ENCODE measurements at places on chromosomes 11 and 22.

- no peak for DNase-seq
These were observed 22.3 kb upstream of the CHRM4 start for GRCh38 chr11:46413760-46414465.

GRCh38 chr11:20278727-20279126 is 84.8 kb upstream of the HTATIP2 start:
- no peak for DNase-seq

DNA sequence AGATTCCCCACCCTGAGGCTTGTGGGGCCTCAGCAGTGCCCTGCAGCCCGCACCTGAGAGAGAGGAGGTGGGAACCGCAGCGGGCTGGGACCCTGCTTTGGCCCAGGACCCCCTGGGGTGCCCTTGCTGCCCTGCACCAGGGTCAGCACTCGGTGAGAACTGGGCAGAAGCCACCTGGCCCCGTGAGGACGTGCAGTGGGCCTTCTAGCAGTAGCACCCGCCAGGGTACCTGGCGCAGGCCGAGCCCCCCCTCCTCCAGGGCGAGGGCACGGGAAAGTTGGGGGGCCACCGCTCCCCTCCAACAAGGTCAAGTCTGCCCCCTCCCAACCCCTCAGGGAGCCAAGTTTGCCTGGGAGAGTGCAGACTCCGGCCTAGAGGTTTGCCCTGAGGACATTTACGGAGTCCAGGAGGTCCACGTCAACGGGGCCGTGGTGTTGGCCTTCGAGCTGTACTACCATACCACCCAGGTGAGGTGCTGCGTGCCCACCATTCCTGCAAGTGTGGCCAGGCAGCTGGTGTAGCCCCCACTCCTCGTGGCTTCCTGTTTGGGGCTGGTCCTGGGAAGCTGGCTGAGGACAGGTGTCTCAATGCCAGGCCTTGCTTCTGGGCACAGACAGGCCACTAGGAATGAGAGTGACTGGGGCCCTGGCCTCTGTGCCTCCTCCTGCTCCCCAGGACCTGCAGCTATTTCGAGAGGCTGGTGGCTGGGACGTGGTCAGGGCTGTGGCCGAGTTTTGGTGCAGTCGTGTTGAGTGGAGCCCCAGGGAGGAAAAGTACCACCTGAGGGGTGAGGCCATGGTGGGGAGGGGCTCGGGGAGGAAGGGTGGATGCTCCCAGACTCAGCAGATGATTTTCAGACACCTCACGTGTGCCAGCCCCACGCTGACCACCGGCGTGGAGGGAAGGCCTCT is 3.5 kb downstream of the PGGHG start:
- no peak for DNase-seq

DNA sequence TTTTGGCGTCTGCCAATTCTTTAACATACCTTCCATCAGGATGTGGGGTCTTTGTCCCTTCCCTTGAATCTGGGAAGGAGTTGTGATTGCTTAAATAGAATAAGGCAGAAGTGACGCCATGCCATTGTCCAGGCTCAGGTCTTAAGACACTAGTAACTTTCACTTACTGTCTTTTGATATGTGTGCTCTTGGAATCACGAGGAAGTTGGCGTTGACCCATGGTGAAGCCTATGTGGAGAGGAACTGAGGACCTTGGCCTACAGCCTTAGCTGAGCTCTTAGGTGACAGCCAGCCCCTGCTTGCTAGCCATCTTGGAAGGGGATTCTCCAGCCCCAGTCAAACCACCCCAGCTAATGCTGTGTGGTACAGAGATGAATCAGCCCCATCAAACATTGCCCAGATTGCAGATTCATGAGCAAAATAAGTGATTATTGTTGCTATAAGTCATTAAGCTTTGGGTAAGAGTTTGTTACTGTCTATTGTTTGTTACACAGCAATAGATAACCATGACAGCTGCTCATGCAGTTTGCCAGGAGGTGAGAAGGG is 17.6 kb upstream of the CLPB start:
- DNase-seq, result no peak

- no peak for DNase-seq
These were observed 823 bp downstream of the CEP57 start for GRCh38 chr11:95790933-95791708.

DNA sequence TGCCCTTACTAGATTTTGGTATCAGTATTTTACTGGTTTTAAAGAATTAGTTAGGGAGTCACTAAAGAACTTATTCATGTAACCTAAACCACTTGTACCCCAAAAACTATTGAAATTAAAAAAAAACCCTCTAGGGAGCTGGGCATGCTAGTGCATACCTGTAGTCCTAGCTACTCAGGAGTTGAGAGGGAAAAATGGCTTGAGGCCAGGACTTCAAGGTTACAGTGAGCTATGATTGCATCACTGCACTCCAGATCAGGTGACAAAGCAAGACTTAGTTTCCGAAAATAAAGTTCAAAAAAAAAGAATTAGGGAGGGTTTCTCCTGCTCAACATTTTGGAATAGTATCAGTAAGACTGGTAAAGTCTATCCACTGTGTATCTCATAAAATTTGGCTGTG is 364.4 kb upstream of the LUZP2 start:
- no peak for DNase-seq

- DNase-seq, result no peak
These were observed 43.5 kb upstream of the H19 start for GRCh38 chr11:2041153-2041552.

- no peak for DNase-seq
These were observed 10.7 kb downstream of the FAM111B start for GRCh38 chr11:59117774-59118173.

DNA sequence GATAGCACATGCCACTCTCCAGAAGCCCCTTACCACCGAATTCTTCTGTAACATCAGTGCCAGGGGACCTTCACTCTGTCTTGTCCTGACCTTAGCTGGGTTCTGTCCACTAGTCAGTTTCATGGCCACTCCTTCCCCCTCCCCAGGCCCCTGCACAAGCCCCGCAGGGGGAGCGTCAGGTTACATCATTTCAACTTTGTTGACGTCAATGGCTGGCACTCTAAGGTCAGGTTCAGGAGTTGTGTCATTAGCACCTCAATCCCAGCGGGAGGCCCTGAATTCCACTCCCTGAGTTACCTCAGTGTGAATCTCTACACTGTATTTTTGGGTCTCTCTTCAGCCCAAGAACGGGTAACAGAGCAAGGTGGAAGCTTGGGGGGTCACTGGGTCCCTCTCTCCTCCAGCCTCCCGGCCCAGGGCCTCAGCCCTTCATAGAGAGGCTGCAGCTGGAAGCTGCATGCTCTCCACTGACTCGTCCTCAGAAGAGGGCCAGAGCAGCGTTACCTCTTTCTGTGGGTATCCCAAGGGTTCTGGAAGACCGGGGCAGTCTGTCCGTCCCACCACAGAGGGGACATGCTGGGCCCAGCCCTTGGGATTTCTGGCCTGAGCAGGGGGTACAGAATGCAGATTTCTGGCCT is 10.3 kb downstream of the USH1C start:
- DNase-seq, result no peak

DNA sequence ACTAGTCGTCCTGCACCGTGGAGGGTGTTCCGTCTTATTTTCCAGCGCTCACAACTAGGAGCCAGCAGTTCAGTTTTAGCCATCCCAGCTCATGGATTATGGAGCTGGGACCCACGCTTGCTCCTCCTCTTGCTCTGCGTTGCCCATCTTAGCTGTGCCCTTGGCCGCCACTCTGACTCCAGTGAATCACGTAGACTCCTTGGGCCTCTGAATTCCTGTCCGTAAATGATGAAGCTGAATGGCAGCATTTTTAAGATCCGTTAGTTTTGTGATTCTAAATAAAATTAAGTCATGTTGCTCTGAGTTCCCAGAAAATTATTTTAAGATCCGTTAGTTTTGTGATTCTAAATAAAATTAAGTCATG is 23.8 kb downstream of the BCR start:
- DNase-seq, result no peak

GRCh38 chr11:34480314-34480713 is 33.3 kb downstream of the ELF5 start:
- DNase-seq, result no peak

- no peak for DNase-seq
These were observed 774 bp upstream of the MRGPRG start for GRCh38 chr11:3219281-3219892.

- no peak for DNase-seq
These were observed 375.6 kb downstream of the KCNA4 start for GRCh38 chr11:29641201-29641600.

GRCh38 chr22:37996079-37996478 is 11.7 kb upstream of the SOX10 start:
- DNase-seq, result no peak

GRCh38 chr22:46004105-46004866 is 27.3 kb upstream of the WNT7B start:
- DNase-seq, result no peak

GRCh38 chr22:38005943-38006342 is 21.6 kb upstream of the SOX10 start:
- DNase-seq, result no peak

DNA sequence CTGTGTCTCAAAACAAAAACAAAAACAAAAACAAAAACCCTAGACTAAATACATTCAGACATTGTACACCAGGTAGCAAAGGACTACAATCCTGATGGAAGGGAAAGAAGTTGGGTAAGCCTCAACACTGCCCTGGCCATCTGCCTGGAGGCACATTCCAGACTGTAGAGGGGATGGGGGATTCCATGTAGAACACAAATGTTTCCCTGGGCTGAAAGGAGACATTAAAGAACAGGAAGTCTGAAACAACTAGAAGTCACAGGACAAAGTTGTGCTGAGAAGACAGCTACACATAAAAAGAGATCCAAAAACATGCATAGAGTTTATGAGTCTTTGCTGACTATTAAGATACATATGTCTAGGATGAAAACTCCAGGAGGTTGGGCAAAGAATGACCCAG is 83.9 kb downstream of the RRAS2 start:
- no peak for DNase-seq

DNA sequence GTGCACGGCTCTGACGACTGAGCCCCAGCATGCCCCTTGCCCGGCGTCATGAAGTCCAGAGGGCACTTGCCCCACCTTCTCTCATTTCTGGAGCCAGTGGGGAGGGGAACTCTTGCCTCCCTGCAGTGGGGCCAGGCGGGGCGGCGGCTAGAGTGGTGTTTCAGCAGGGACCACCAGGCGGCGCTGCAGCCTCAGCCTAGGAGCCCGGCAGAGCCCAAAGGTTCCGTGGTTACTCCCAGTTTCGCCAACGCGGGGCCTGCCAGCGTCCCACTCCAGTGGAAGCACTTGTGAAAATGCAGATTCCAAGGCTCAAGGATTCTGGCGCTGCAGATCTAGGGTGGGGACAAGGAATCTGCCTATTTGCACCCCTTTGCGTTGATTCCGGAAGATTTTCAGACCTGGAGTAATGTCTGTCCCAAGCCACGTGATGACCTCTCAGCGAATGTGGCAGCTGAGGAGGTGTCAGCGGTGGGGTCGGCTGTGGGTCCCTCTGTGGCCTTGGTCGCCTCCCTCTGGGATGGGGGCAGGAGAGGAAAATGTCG is 55.7 kb downstream of the CD82 start:
- DNase-seq, result peak; percentile 73

- peak; percentile 7 for DNase-seq
These were observed 4.9 kb downstream of the RFPL2 start for GRCh38 chr22:32199961-32200360.

DNA sequence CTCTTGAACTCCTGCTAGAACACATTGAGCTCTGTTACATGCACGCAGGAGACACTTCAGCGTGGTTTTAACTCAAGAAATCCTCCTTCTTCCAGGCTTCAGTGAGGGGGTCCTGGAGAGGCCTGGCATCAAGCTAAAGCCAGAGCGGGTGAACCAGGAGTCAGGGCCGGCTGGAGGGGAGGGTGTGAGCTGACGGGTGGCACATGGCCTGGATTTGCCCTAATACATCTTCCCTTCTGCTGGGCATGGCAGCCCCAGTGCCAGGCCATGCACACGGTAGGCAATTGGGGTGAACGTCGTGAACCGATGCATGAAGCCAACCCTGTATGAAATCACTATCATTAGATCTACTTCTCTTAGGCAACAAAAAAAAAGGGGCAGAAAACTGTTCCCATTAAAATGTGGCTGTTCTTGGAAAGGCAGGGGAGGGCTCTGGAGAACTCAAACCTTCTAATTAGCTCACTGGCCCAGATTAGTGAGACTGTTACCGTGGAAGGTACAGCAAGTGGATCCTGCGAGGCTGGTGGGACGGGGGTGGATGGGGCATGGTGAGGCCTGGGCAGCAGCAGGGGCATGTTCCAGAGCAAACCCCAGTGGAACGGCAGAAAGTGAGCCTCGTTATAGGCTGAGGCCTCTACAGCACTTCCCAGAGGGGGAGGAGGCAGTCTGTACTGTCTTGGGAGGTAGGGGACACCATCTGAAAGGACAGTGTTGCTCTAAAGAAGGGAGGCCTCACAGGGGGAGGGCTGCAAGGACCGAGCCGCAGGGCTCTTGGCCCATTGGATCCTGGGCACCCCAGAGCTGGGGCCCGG is 10.6 kb downstream of the IFT27 start:
- DNase-seq, result no peak

Data from memory B cell (primary cell).